Stimulated activated CD8-positive, alpha-beta memory T cell treated with anti-CD3 and anti-CD28 coated beads, Interleukin-15, amount 100 ng/mL, for 4 hours (primary cell): ENCODE measurements at places on chromosomes 5 and 9.

DNA sequence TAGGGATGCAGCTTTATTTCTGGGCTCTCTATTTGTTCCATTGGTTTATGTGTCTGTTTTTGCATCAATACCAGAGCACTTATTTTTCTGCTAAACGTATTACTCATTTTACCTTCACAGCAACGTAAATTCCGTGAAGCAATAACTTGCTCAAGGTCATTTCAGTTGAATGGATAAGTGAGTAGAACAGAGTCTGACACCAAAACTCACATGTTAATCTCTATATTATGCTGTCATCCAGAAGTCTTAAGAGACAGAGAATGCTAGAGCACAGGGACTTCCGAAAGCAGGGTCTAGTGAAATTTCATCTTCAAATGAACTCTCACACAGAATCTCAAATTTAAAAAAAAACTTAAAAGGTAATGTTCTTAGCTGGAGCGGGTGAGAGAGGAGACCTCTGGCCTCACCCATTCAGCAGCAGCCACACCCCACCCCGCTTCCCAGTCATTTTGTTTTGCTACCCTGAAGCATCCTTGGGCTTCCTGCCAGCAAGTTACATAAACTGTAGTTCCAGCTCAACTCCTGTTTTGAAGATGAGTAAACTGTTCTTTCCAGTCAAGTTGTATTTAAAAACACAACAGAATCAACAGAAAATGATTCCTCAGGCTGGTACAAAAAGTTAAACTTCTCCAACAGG, 69.3 kb downstream of the TRIM36 start:
- DNase-seq: no peak

GRCh38 chr9:96305171-96305570, 3.2 kb upstream of the HSD17B3 start:
- DNase-seq: no peak

DNA sequence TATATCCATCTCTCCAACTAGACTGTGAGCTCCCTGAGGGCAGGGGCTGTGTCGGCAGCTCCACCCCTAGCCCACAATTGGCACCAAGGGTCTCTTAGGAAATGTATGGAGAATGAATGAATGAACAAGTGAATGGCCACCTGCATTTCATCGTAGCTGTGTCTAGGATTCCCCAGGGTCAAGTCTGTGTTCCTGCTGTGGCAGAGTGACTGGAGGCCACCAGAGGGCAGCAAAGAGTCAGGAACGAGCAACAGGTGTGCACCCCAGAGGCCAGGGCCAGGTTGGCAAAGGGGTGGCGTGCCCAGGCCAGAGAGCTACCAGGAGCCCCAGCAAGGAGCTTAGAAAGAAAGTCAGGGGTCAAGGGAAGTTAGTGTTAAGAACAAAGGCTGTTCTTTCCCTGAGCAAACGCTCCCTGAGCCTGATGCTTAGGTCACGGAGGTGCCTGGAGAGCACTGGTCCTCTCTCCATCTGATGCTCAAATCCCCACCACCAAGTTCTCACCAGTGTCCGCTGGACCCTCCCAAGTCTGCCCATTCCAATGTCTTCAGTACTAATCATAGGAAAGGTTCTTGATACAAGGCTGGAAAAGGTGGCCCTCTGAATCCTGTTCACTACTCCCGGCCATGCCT, 160.7 kb downstream of the PAX5 start:
- DNase-seq: peak; percentile 15

DNA sequence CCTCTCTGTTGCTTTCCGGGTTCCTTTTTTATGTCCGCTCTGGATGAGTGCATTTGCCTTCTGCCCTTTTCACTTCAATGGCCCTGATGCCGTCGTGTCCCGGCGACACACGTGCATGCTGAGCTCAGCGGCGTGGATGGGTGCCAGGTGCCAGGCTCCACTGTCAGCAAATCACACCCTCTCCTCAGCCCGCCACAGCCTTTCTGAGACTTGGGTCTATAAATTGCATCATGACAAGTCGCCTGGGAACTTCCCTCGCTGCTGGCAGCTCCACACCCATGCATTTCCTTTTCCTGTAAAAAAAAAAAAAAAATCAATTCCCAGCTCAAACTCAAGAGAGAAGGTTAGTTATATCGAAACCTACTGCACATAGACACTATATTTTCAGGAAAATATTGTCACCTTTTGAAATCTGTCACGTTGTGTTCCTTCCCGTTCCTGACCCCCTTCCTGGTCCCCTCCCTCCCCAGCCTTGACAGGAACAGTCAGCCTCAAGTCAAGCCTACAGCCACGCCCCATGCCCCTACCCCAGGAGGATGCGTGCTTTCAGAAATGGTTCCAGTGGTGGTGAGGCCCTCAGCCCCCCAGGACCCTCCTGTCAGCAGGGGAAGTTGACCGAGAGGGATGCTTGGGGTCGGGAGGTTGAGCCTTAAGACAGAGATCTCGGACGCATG, 110.3 kb upstream of the PTCH1 start:
- DNase-seq: peak; percentile 7

DNA sequence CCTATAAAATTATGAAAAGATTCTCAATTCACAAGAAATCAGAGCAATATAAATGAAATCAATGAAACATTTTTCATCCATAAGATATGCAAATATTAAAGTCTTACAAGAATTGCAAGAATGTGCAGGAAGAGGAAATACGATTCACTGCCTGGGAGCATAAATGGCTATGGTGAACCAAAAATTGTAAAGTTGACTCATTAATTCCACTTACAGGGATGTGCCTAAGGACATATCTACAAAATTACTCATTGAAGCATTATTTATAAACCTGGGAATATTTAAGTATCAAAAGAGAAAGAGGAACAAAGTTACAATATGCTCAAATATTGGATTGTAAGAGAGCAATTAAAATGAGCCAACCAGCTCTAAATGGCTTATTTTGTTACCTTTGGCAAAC, 6.9 kb upstream of the NIPSNAP3A start:
- DNase-seq: no peak

GRCh38 chr5:78905084-78905938, 79.8 kb downstream of the ARSB start:
- no peak for DNase-seq

DNA sequence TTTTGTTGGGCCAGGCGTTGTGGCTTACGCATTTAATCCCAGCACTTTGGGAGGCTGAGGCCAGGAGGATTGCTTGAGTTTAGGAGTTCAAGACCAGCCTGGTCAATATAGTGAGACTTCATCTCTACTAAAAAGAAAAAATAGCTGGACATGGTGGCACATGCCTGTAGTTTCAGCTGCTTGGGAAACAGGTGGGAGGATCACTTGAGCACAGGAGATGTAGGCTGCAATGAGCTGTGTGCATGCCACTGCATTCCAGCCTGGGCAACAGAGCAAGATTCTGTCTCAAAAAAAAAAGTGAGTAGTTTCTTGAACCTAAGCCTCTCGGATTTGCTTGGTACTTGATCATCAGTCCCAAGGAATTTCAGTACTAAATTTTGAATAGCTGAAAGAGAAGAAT, 26.9 kb downstream of the G3BP1 start:
- no peak for DNase-seq

- no peak for DNase-seq
These were observed 291.2 kb downstream of the EBF1 start for GRCh38 chr5:158808542-158808941.

DNA sequence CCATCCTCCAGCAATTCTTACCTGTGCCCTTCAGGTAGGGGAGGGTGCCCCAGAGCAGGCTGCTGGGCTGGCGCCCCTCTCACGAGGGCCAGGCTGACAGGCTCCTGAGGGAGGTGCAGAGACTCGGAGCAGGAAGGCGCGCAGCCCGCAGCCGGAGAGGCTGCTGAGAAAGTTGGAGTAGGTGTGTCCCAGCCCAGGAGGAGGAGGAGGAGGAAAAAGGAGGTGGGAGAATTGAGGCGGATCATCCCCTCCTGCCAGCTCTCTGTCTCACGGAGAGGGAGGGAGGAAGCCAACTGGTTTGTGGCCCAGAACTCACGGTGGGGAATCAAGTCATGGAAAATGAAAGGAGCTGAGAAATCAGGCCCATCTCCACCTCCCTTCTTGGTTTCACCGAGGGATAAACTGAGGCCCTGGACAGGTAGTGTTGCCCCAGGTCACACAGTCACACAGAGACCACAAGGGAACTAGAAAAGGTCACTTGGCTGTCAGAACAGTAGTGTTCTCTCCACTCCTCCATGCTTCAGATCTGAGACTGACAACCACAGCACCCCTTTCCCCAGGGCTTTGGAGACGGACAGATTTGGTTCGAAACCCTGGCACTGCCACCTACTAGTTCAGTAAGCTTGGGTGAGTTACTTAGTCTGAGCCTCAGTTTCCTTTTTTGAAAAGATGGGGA, at the start of gene FAT2:
Gene FAT2, minus strand, starts transcription at position 188 of the 676 bp plus-strand sequence. CDS start 22,400 bp downstream, outside the sequence.
- DNase-seq: no peak

GRCh38 chr9:19380826-19381075, 715 bp upstream of the RPS6 start:
- no peak for DNase-seq

- DNase-seq: no peak
These were observed 10.4 kb upstream of the SHROOM1 start for GRCh38 chr5:132840896-132841295.

DNA sequence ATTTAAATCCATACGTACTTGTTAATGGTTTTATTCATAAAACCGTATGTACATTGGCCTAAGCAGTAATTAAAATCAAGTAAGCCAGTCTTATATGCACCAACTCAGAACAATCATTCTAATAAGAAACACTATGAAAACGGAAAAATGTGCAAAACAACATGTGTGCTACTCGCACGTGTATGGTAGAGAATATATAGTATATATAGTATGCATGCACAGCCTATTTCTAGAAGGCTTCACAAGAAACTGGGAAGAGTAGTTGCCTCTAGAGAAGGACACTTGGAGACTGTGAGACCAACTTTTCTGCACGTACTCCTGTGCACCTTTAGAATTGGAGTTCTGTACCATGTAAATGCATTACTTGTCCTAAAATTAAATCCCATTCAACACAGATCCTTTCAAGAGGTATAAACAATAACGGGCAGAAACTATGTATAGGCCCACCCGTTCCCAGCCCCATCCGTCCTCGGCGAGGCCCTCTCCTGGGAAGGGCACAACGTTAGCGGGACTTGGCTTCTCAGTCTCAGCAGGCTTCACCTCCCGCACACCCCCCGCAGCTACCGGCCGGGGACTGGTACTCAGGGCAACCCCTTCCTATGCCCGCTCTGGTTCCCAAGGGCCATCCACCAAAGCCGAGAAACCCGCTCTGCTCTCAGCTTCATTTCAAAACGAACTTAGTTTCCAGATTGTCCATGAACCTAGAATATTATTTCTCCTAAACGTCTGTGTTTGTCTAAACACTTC, 2.0 kb downstream of the CDC14B start:
- no peak for DNase-seq

GRCh38 chr5:80037366-80037765, 2.2 kb downstream of the THBS4 start:
- no peak for DNase-seq

DNA sequence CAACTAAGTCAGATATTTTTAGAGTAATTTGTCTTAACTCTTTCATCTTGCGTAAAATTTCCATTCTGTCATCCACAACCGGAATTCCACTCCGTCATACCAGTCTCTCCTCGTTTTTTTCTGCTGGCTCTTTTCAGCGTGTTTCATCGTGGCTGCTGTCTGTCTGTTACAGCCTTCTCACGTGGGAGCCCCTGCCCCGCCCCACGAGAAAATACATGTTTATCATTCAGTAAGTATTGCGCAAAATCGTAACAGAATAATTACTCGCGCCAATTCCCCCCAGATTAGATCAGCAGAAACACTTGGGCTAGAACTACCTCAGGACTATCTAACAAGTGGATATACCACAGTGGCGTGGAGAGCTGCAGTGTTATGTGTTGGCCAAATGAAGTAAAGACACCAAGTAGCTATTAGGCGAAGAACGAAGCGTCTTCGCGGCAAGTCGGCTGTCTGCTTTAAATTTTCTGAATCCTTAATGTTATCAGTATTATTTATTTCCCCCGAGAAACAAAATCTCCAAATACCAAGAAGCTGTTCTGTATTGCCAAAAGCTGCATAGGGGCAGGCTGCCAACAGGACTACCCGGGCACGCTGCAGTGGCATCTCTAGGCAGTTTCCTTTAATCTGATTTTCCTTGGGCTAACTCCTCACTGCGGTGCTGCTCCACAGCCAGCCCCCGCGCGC, 566 bp upstream of the FOCAD start:
- peak; percentile 16 for DNase-seq

DNA sequence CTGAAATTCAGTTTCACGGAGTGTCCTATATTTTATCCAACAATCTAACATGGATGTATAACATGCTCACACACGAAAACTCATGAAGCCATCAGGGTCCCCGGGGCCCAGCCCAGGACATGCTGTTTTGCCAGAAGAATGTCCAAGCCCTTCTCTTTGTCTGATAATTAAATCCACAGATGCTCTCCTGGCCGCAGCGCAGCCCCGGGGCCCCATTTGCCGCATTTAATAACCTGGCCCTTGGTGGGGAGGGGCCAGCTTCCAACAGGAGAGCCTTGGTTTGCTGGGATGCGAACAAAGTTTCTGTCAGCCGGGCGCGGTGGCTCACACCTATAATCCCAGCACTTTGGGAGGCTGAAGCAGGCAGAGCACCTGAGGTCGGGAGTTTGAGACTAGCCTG, 30.0 kb downstream of the PLPP7 start:
- no peak for DNase-seq

DNA sequence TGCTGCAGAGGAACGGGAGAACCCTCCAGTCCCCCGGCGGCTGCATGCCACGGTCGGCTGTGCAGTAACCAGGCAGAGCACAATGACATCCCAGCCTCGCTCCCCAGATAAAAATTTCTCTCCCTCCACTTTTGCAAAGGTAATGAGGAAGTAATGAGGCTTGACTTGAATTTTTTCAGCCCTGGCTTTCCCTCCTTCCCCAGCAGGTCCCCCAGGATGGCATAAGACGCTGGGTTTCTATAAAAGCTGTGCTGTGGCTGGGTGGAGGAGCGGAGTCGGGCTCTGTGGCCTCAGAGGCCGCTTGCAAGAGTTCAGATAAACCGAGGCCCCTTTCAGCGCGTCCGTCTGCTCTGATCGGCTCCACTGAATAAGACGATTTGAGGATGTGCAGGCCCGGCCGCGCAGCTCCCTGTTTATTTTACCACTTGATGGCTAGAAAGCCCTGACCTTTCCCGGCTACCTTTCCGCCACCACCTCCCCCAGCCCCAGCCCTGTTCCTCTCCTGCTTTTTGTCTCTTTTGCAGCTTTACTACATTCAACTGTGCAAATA, 351.9 kb upstream of the IRX2 start:
- DNase-seq: no peak

- no peak for DNase-seq
These were observed 147.5 kb upstream of the PCA3 start for GRCh38 chr9:76616780-76617179.

DNA sequence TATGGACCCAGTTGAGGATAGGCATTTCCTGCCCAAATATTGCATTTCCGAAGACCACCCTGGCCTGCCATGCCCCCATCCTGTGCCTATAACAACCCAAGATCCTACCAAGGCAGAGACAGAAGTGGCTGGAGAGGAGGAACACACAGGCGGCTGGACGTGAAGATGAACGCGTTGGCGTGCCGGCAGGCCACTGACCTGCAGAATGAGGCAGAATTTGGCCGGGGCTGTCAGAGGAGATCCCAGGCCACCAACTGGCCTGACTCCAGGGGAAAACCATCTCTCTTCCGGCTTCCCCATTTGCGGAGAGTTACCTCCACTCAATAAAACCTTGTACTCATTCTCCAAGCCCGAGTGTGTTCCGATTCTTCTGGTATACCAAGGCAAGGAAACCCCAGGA, 1507.5 kb downstream of the EFNA5 start:
- no peak for DNase-seq
